ENCODE measurements at places on chromosomes 2 and 18.

DNA sequence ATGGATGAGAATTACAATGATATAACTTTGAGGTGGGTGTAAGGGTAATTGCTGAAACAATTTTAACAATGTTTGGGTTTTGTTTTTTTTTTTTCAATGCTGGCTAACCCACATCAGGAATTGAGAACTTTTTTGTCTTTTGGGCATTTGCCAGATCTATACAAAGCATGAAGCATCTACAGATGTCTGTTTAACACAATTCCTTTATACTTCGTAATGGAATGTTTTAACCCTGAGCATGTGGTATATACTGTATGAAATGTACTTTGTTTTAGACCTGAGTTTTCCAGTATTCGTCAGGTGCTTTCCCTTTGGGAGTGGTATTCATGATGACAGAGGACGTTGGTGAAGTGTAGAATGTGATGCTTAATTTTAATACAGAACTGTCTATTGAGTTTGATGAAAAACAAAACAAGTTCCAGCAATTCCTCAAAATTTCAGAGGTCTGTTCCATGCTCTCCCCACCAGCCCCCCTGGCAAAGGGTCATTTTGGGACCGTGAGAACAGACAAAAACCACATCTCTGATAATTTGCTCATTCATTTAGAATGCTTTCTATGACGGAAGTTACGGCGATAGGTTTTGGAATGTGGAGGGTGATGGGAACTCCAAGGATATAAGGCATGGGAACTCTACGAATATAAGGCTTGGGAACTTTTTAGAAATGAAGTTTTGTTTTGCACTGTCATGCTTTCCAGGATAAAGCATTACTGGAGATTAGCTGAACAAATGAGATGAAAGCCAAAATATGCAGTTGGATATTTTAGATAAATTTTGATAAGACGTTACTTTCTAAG is 14.1 kb downstream of the LIMS1 start:
- no peak for DNase-seq

DNA sequence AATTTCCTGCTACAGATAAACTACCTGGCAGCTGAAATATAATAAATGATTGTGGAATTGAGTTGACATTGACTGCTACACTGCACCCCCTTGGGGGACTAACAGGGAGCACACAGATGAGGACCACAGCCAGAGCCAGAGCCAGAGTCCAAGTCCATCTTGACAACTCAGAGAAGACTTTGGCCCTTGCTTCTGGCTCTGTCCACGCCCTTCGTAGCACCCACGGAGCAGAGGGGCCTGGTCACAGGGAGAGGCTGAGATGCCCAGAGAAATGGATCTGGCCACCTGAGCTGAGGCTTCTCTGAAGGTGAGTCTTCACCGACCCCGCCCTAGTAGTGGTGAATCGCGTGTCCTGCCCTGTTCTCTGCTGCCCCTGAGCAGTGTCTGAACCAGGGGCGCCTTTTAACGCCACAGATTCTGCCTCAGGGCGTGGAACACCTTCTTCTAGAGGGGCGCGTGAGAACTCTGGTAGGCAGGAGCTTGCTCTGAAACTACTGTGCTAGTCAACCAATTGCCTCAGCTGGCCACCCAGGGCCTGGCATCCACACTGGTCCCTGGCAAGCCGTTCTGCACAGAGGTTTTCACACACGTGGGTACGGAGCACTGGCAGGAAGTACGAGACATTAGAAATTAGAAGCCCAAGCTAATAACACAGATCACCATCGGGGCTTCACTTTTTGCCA is 35.7 kb upstream of the MAT2A start:
- no peak for DNase-seq

DNA sequence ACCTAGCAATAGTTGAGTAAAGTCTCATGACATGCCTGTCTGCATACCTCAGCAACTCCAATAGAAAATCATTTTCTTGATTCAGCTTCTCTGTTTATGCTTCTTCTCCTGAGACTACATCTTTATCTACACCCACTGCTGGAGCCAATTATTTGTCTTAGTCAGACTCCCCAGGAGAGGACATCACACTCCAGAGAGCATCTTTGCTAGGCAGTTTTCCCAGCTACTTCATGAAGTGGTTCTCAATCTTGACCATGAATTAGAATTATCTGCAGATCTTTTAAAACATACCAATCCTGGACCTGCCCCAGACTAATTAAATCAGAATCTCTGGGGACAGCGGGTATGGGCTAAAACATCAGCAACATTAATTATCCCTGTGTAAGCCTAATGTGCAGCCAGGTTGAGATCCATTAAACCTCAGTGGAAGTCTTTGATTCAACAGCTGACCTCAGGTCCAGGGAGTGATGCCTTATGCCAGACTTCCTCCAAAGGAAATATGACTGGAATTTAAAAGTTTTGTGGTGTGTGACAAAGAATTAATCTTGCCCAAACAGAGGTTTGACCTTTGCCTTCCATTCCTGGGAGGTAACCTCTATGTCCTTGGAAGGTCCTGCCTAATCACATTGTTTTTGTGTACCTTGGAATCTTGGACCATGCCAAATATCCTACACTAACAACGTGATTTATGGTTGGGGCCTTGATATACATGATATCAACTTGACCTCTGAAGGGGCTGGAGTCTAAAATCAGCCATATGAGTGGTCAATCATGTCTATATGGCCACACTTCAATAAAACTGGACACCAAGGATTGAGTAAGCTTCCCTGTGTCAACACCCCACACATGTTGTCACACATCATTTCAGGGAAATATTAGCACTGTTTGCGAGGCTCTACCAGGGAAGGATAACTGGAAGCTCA is 99.3 kb upstream of the DNAJC10 start:
- DNase-seq: no peak

DNA sequence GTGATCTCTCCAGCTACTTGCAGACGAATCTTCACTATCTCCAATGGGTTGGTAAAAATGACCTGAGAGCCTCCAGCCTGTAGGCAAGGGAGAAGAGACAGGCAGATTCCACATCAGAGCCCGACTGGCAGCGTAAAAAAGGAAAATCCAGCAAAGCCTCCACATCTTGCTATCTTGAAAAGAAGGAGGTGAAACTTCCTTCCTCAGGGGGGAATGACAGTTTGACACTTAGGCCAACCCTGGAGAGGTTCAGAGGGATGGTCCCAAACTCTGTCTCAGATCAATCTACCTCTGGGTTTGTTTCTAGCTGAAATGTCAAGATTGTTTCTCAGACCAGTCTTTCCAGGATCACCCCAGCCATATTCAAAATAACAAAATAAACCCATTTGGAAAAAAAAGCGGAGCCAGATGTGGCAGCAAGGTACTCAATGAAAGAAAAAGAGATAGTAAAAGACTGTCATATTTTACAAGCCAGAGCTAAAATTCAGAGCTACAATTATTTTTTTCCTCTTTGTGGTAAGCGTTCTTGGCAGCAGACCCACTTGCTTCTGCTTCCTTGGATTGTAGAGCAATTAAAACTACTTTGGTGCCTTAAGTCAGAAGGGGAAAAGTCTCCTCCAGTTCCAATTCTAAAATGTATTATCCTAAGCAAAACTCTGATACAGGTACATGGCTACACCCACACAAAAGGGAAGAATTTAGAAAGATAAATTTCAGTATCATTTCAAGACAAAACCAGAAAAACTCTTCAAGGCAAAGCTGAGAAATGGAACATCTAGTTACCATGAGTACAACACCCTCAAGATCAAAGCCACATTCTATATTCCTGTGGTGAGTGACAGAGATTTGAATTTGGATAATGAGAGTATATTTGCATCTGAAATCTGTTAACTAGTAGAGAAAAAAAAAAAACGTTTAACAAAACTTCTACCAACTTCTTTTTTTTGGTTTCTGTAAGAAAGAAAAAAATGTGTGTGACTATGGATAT is 100.1 kb downstream of the SLC25A12 start:
- DNase-seq: no peak

GRCh38 chr2:230068651-230069055 is at the start of gene SLC16A14:
Gene SLC16A14 (minus strand): TSS chr2:230068924. CDS start chr2:230059352, 9,572 bp downstream.
- DNase-seq: no peak

Measured in stimulated activated naive CD4-positive, alpha-beta T cell treated with Interleukin-2 at 50 U/mL for 16 hours (primary cell).